ENCODE measurements at places on chromosomes 4 and X.

DNA sequence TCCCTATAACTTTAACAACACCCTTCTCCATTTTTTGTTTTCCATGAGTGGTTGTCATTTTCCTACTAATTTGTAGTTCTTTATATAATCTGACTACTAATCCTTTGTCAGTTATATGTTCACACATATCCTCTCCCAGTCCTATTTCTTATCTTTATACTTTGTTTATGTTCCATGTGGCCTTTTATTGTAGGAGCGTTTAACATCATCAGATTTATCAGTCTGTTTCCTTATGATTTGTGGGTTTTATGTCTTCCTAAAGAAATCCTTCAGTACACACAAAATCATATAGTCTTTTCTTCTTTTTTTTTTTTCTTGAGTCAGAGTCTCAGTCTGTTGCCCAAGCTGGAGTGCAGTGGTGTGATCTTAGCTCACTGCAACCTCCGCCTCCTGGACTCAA lies 204.9 kb upstream of the SPRY1 start:
- DNase-seq, result no peak

DNA sequence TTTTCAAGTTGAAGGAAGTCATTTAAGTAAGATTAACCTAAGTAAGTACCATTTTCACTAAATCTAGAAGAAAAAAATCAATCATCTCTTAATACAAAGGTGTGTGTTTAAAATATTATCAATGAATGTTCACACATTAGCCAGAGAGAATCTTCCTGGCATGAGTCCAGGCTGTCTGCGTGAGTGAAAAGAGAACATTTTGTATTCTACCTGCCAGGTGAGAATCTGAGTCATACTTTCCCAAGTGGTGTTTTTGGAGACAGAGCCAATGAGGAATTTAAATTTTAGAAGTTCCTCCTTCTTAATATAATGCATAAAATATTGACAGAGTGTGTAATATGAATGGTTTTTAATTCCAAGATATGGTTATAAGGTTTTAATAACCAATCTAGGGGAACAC lies 371.8 kb upstream of the NR3C2 start:
- DNase-seq, result no peak

DNA sequence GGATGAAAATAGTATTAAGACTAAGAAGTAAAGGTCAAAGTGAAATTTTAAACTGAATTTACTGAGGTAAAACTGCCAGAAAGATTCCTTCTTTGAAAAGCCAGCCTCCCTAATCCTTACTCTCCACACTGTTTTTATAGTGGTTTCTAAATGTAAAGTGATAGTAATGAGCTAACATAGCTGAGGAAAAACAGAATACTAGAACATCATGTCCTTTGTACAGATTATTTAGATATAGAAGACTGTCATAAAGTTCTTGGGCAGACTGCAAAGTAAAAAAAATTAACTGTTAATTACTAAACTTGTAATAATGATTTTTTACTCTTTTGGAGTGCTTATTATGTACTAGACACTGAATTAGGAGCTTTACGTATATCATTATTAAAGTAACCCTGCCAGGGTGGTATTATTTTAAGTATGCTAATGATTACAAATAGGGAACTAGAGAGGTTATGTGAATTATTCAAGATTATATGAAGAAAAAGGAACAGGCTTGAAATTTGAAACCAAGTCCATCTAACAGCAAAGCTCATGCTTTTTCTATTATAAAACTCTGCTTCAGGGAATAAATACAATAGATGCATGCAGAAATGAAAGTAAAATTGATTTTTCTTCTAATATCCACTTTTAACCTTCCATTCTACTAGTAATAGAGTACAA lies 150.5 kb downstream of the TBCK start:
- DNase-seq, result no peak

DNA sequence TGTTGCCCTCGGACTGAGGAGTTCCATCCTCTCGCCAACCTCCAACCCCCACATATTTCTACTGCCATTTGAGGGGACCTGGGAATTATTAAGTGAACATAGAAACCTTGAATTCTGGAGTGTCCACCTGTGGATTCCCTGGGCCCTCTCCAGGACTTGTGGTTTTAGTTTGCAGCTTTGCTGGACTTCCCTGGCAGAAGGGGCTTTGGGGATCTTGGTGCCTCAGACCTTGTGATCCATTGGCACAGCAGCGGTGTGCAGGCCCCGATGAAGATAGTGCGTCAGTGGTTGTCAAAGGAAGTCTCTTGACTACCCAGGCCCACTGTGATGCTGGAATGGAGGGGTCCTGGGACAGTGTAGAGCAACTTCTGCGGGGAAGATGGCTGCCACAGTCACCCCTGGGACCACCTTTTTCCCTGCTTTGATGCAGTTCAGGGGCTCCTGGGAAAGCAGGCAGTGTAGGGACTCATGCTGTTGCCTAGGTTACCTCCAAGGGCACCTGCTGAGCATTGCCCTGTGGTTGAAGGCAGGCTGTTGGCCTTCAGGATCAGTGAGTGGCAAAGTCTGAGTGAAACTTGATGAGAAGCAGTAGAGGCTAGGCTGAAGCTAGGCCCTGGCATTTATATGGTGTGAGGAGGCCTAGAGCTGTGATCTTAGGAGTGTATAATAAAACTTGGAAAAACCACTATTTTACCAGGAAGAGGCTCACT lies 2.2 kb downstream of the SLC16A2 start:
- DNase-seq, result no peak

GRCh38 chr4:13635286-13635799 lies 7.8 kb upstream of the BOD1L1 start:
- DNase-seq, result no peak

GRCh38 chr4:129804461-129804981 lies 708.6 kb downstream of the C4orf33 start:
- DNase-seq, result no peak

DNA sequence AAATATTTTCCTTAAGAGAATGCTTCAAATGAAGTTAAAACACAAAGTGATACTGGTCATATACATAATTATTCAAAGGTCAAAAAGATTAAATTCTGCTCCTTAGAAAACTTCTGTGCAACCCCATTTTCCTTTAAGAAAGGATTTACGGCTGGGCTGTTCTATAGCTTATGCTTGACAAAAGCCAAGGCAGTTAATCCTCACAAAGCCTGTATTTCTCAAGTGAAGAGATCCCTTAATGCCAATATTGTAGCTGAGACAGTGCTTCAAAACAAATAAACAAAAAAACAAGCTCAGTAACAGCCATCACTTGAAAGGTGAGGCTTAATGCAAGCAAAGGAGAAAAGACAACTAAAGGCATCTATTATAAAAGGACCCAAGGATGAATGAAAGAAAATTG lies 42.5 kb downstream of the BTC start:
- no peak for DNase-seq

- no peak for DNase-seq
Measured at GRCh38 chr4:26763648-26764047, 97.0 kb upstream of the STIM2 start.

- DNase-seq, result no peak
Measured at GRCh38 chr4:81538716-81539427, 67.2 kb upstream of the RASGEF1B start.

GRCh38 chr4:87697945-87698344 lies 47.9 kb downstream of the DMP1 start:
- DNase-seq, result no peak

- no peak for DNase-seq
Measured at GRCh38 chr4:84583876-84584380, 1.0 kb downstream of the CDS1 start.

GRCh38 chr4:159021597-159022385 lies 81.1 kb upstream of the RAPGEF2 start:
- DNase-seq, result no peak

DNA sequence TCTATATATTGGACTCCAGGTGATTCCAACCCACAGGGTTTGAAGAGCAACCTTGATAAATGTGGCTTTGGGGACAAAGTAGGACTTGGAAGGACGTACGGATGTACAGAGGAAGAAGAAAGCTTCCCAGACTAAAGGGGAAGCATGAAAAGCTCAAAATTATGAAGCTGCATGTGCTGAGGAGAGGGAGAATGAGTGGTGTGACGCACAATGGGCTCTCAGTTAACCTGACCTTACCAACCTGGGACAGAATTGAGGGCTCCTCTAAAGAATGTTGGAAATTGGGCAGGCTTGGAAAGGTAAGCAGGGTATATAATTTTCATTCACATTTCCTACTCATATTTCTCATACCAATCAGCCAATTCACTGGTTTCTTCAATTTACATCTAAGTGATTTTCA lies 10.5 kb upstream of the TIGD2 start:
- DNase-seq, result no peak

DNA sequence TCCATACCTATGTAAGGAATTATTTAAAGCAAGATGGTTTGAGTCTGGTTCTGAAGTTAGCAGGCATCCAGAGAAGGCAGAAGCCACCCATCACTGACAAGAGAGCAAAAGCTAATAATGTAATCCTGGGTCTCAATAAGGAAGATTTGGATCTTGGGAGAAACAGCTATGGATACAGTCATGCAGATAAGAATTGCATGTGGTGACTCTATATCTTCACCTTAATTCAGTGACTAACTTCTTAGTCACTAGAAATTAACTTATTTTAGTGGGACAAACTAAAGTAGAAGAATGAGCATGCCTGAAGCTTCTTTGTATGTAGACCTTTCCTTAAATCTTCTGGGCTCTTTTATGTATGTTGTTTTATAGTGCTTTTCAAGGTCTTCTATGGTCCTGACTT lies 66.6 kb downstream of the ATP10D start:
- DNase-seq, result no peak

- no peak for DNase-seq
Measured at GRCh38 chrX:86946569-86946968, 571.0 kb upstream of the KLHL4 start.

DNA sequence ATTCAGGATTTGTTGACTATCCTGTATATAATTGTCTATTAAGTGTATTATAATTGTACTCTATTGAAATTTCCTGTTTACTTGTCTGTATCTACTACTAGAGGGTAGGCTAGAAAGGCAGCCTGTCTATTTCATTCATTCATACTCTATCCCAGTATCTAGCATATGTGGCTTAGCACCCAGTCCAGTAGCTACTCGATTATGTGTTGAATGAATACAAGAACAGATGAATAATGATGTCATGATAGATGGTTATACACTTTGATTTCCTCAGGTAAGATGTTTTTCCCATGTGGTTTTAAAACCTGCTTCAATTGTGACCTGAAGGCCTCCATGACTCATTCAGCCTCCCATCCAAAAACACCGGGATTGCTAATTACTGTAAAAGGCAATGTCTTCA lies 68.0 kb downstream of the IL21 start:
- DNase-seq, result no peak

GRCh38 chr4:123878976-123879375 lies 482.4 kb downstream of the SPRY1 start:
- no peak for DNase-seq

DNA sequence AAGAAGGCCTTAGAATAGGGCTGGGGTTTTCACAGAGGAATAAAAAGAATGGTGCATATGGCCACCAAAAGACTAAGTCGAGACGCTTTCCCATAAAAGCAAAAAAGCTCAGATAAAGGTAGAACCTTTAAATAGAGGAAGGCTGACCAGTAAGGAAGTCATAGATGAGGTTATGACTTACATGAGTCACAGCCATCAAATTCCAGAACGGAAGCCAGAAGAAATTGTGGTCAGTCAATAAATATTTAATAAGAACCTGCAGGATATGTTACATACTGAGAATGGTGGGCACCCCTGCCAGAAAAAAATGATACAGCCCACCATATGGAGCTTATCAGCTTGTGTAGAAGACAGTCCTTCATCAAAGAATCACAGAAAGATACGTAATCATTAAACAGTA lies 120.1 kb downstream of the MANBA start:
- no peak for DNase-seq

GRCh38 chrX:148741441-148741840 lies 241.0 kb downstream of the AFF2 start:
- no peak for DNase-seq

DNA sequence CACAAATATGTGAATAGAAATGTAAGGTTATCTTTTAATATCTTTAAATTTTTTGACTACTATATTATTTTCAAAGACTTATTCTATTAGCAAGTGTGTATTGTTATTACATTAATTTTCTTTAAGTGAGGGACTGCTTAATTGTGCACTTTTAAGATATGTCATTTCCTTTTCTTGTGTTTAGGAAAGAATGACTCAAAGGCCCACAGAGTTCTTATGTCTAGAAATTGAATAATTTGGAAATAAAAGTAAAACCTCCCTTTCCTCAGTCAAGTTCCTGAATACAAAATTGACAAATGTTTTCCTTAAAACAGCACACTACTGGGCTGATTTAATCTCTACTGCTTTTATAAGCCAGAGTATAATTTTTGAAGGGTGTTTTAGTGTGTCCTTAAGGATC lies 169.7 kb downstream of the TMEM47 start:
- no peak for DNase-seq

Data from stimulated activated CD4-positive, alpha-beta T cell treated with anti-CD3 and anti-CD28 coated beads, Interleukin-15, amount 100 ng/mL, for 1 hour (primary cell).